Peyer's patch (tissue), 4 donors: ENCODE measurements at places on chromosomes 7 and 10.
A peak's percentile ranks its signal among the peaks of the same experiment; 100 is the strongest.

GRCh38 chr7:100122067-100122466 is 2.6 kb downstream of the CNPY4 start:
- DNase-seq = no peak

DNA sequence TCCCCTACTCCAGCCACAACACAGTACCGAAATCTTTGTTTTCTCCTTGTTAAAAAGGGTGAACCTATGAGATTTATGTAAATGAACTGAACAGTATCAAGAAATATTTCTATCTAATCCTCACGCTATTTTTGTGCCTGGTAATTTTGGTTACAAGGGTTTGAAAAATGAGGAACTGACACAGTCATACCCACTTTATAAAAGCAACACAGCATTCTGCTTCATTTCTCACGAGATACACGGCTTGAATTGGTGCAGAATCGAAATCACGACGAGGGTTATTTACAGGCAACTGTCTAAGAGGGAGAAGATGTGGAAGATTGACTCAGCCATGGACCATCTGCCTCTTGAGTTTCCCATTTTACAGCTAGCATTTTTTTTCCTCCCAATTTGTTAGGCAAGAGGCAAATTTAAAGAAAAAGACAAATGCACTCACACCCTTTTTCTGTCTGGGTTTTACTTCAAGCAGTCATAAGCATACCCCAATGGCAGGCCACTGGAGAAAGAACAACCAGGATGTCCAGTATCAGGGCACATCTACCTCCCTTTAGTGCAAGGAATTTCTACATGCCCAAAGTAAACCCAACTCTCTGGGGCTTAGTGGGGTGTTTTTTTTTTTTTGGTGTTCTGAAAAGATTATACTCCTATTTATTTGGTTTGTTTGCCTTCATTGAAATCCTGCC is 108.1 kb downstream of the ITGB8 start:
- DNase-seq = no peak

GRCh38 chr10:75103881-75104686 is 7.4 kb upstream of the SAMD8 start:
- DNase-seq = peak; percentile 42

- DNase-seq = peak; percentile 73
Observed at GRCh38 chr7:12715372-12716133, 28.1 kb downstream of the ARL4A start.

GRCh38 chr7:5679813-5680473 is 101.5 kb downstream of the RNF216 start:
- no peak for DNase-seq

- no peak for DNase-seq
Observed at GRCh38 chr10:126061526-126061925, 165.2 kb downstream of the FANK1 start.

DNA sequence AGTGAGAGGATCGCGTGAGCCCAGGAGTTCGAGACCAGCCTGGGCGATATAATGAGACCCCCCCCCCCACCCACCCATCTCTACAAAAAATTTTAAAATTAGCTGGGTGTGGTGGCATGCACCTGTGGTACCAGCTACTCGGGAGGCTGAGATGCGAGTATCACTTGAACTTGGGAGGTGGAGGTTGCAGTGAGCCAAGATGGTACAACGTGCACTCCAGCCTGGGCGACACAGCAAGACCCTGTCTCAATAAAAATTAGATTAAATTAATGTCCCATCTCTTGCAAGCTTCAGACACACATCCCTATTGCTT is 391 bp upstream of the PROSER2 start:
- DNase-seq = no peak

GRCh38 chr10:70943841-70944466 is 55.6 kb upstream of the PCBD1 start:
- DNase-seq = no peak

- DNase-seq = peak; percentile 86
Observed at GRCh38 chr10:5684971-5685763, 529 bp downstream of the TASOR2 start.

- DNase-seq = no peak
Observed at GRCh38 chr7:1033546-1034145, 10.7 kb upstream of the GPR146 start.

GRCh38 chr7:74061840-74062539 is 21.6 kb upstream of the LIMK1 start:
- peak; percentile 77 for DNase-seq

DNA sequence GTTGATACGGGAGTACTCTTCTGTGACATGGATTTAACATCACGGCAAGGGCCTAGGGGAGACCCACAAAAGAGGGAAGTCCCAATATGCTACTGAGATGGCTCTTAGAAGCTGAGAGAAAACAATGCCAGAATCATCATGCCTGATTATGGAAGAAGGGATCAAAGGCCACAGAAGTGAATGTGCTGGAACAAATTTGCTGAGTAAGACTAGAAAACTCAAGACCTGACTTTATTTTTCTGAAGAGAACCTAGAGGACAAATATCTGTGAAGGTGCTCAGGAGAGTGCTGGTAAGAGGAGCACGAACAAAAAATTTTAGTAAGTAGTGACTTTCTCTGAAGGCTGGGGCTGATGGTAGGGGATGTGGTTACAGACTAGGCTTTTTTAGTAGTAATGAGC is 277.0 kb downstream of the ZEB1 start:
- no peak for DNase-seq

GRCh38 chr7:85561706-85562105 is 374.9 kb upstream of the SEMA3D start:
- no peak for DNase-seq

DNA sequence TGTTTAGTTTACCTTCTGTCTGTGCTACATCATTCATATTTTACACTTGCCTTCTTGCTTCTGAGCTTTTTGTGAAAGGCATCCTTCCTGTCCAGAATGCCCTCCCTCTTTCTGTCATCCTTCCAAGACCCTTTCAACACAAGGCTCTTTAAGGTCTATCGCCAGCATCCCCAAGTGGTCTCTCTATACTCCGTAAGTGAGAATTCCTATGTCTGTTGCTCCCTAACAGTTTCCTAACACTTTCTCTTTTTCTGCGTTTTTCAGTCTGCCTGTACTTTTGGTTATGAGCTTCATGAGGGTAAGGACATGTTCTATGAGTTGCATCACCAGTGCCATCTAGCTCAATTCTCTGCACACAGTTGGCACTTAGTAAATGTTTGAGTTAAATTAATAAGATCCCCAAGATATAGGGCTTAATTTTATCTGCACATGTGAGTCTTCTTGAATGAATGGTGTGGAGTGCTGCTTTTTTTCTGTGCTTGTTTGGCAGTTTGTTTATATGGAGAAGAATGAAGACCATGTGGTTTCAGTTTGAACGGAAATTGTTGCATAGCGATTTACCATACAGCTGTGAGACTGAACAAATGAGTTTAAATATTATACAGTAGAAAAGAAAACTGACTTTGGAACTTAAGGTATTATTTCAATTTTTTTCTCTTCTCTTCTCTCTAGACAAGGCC is 29.4 kb downstream of the RABGEF1 start:
- DNase-seq = no peak

- no peak for DNase-seq
Observed at GRCh38 chr7:19617901-19618300, 90.9 kb downstream of the POLR1F start.

DNA sequence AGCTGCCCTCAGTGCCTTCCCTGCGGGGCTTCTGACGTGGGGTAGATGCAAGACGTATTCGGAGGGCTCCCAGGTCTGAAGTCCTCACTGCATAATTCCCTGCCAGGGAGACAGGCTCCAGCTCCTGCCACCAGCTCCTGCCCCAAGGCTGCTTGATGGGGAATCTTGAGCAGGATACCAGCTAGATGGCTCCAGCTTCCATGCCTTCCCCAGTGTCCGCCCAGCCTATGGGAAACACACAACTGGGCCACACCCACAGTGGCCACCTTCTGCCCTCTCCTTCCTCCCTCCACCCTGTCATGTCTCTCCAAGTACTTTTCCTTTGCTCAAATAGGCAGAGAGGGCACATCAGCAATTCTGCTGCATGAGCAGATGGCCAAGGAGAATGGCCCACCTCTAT is 95.8 kb downstream of the PARP12 start:
- no peak for DNase-seq

GRCh38 chr7:45219130-45219529 is 61.5 kb downstream of the RAMP3 start:
- DNase-seq = no peak

DNA sequence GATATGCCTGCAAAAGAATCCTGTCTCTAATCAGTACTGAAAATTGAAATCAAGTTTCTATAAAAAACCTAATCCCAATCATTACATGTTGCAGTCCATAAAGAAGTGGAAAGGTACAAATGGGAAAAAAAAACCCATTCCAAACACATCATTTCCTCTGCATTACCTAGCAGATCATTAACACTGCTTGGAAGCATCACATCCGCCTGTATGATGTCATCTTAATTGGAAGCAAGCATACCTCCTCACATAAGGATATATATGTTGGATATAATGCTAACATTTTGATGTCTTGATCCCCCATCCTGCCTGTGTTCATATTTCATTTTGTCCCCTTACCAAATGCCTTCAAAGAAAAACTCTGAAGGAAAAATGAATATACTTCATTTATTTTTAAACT is 241.3 kb upstream of the AOAH start:
- no peak for DNase-seq

DNA sequence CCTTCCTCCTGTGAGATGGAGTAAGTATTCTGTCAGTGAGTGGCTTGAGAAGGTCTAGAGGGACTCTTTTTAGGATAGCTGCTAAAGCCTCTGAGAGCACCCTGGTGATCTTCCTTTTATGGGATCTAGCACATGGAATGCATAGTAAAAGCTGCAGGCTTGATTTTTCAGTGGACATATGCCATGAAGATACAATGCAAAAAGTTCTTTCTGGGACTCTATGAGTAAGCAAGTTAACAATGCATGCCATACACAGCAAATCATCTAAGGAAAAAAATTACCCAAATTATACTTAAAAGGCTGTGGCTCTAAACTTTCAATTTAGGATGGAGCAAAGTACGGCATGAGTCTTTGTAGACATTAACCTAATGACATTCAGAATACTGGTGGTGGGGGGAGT is 154.5 kb downstream of the SGMS1 start:
- DNase-seq = no peak

DNA sequence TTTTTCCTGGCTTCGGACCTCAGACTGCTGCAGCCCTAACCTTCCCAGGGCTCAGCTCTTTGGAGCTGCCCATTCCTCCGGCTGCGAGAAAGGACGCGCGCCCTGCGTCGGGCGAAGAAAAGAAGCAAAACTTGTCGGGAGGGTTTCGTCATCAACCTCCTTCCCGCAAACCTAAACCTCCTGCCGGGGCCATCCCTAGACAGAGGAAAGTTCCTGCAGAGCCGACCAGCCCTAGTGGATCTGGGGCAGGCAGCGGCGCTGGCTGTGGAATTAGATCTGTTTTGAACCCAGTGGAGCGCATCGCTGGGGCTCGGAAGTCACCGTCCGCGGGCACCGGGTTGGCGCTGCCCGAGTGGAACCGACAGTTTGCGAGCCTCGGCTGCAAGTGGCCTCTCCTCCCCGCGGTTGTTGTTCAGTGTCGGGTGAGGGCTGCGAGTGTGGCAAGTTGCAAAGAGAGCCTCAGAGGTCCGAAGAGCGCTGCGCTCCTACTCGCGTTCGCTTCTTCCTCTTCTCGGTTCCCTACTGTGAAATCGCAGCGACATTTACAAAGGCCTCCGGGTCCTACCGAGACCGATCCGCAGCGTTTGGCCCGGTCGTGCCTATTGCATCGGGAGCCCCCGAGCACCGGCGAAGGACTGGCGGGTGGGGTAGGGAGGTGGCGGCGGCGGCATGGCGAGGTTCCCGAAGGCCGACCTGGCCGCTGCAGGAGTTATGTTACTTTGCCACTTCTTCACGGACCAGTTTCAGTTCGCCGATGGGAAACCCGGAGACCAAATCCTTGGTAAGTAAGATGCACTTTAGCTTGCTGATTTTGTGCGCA is at the start of gene PLXDC2:
Gene PLXDC2 (plus strand): TSS at position 22 of the 820 bp plus-strand sequence.
- peak; percentile 71 for DNase-seq

DNA sequence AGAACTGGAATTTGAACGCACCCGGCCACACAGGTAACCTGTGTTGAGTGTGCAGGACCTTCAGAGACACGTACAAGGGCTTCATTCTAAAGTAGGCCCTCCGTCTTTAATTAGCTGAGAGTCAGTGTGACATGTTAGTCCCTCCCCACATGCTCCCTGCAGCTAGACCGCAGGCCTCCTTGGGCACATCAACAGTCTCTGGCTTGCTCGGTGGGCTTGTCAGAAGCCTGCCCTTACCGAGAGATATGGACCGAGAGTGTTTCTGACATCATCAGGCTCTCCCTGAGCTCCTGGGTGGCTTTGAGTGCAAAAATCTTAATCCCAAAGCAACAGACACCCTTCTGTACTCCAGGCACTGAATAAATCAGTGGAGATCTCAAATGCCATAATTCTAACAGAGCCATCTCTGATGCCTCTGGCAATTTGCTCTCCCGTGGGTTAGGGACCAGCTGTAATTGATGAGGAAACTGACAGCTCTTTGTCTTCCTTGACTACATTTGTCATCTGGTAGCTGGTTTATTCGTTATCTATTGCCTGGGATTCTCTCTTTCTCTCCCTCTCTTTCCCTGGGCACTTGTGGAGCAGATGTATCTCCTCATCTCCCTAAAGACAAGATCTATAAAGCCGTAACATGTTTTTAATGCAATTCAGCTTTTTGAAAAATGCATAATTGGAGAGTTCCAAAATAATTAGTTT is 850.6 kb downstream of the TYW1 start:
- no peak for DNase-seq

DNA sequence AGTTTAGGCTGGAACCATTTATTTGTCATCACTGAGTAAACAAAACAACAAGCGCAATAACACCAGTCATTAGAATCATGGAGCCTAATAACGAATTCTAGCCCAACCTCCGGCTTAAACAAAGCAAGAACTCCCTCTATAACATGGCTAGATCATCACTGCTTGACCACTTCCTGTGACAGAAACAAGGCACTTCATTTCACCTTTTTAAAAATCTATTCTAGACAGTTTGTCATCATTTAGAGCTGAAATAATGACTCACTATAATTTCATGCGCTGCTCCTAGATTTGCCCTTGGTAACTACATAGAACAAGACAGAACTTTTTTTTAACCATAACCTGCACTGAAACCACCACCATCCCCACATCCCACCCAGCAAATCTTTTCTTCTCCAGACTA is 81.3 kb downstream of the OSBPL3 start:
- DNase-seq = no peak
